ENCODE measurements at places on chromosomes 11 and 22. TPM values are rescaled to one million over a fixed set of nuclear protein-coding genes. Genes with fewer than 3 reads are reported as not detected.

GRCh38 chr22:44942979-44943700 is 66.7 kb downstream of the PHF21B start:
- no peaks in the 10 kb centered on the region for H3K27me3 ChIP-seq
- H3K36me3 ChIP-seq, result no peaks in the 10 kb centered on the region
- no peak overlapping the region for H3K4me3 ChIP-seq
- H3K27ac ChIP-seq, result no peak overlapping the region

FXYD2 gene
- total RNA-seq, result 2,527 TPM

DNA sequence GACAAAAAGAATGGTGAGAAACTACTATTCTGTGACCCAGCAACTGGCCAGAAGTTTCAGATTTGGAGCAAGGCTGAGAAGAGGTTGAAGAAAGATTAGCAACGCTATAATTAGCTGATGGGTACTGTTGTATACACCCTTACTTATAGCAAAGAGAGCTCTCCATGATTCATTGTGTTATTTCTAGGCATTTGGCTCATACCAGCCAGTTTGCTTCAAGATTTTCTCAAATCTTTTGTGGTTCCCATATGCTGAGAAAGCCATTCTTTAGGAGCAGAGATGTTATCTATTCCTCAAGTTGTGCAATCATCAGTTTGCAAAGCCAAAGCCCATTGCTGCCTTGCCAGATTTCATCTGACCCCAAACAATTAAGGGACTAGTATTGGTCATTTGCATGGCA is 179.4 kb downstream of the ETS1 start:
- H3K4me1 ChIP-seq, result peaks cover 10% of the 10 kb centered on the region
- no peak overlapping the region for H3K27ac ChIP-seq
- H3K4me3 ChIP-seq, result no peak overlapping the region
- DNase-seq, result no peak

BRSK2 gene
- 1.2 TPM for total RNA-seq

- no peak for DNase-seq
- no peaks in the 10 kb centered on the region for H3K36me3 ChIP-seq
- H3K4me3 ChIP-seq, result no peak overlapping the region
- H3K27me3 ChIP-seq, result no peaks in the 10 kb centered on the region
Measured at GRCh38 chr11:57574061-57574460, 6.6 kb upstream of the UBE2L6 start.

DNA sequence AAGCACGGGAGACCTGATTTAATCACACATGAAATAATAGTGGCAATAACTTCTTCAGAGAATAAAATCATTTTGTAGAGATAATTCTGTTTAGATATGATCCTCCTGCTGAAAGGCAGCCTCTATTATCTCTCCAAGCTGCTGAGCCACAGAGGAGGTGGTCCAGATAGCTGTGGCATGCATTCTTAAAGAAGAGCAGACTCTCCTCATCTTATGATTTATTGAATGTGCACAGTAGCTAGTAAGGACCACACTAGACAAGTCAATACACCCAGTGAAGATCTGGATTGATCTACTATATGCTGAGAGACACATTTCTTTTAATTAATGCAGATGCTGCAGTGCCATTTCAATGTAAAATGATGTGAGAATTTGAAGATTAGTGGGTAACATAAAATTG is 552.9 kb upstream of the ANO3 start:
- no peak for DNase-seq
- H3K36me3 ChIP-seq, result no peaks in the 10 kb centered on the region
- H3K27ac ChIP-seq, result no peak overlapping the region
- H3K4me3 ChIP-seq, result no peak overlapping the region
- H3K27me3 ChIP-seq, result no peaks in the 10 kb centered on the region

LMNTD2 gene
- total RNA-seq, result 8.0 TPM

DNA sequence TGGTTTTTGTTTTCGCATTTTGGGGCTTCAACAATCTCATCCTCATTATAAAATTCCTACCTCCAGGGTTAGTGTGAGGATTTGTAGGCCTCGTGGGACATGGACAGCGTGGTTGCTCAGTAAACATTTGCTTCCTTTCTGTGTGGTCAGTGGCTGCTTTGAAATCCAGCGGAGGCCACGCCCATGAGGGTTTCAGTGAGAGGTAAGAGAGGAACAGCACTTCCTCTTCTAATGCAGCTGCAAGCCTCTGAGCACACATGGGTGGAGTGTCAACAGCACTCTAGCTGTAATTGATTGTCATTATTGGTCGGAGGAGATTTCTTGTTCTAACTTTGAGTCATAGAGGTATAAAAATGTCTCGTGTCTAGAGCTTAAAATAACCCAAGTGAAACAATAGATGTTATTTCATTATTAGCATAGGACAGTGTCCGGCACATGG is 6.0 kb upstream of the ARHGAP42 start:
- peak; percentile 20 for DNase-seq
- no peaks in the 10 kb centered on the region for H3K4me1 ChIP-seq
- no peak overlapping the region for H3K4me3 ChIP-seq
- no peak overlapping the region for H3K27ac ChIP-seq
- H3K27me3 ChIP-seq, result no peaks in the 10 kb centered on the region
- H3K36me3 ChIP-seq, result no peaks in the 10 kb centered on the region

- no peaks in the 10 kb centered on the region for H3K4me1 ChIP-seq
- no peak overlapping the region for H3K27ac ChIP-seq
- no peaks in the 10 kb centered on the region for H3K27me3 ChIP-seq
- H3K4me3 ChIP-seq, result no peak overlapping the region
Measured at GRCh38 chr11:125091247-125091876, 20.1 kb downstream of the TMEM218 start.

DNA sequence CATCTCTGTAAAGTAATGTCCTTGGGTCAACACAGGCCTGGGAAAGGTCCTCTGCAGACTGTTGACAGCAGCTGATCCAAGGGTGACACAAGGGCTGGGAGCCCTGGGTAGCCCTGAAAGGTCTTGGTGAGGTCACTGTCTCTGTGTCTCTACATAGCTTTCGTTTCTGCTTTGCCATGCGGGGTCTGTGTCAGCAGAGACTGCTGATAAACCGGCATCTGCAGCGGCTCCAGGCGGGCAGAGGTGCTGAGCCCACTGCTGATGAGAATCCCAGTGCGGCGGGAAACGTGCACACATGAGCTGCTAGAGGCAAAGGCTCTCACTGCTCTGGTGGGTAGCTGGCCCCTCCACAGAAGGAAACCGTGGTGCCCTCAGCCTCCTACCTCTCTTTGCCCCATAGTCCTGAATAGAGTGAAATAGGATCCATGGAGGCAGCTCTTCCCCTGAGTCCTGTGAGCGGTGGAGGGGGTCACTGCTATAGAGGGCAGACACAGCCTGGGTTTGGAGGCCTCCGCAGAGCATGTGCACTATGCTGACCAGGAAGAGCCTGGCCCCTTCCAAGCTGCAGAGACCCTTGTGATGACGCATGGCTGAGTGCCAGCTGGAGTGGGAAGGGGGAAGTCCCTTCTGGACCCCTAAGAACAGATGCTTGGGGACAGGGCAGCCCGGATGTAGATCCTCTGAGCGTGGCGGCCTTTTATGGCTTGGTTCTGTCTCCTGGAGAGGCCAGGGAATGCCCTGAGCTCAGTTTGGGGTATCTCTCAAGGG is 17.8 kb upstream of the ST3GAL4 start:
- no peaks in the 10 kb centered on the region for H3K27me3 ChIP-seq
- H3K27ac ChIP-seq, result peak overlapping the region; percentile 2
- no peaks in the 10 kb centered on the region for H3K36me3 ChIP-seq
- DNase-seq, result peak; percentile 19
- no peak overlapping the region for H3K4me3 ChIP-seq

DNA sequence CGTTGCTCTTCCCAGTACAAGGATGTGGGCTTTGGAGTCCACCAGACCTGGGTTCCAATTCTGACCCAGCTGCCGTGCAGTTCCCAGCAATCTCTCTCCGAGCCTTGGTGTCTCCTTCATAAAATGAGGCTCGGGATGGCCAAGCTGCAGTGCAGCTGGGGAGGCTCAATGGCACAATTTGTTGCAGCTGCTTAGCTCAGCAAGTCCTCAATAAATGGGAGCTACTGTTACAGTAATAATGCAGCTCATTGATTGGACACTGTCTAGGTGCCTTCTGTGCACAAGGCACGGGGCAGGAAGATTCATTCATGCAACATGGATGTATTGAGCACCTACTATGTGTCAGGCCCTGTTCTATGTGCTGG is 37.1 kb downstream of the SHISAL1 start:
- no peak overlapping the region for H3K27ac ChIP-seq
- H3K27me3 ChIP-seq, result no peaks in the 10 kb centered on the region
- no peaks in the 10 kb centered on the region for H3K4me1 ChIP-seq
- H3K4me3 ChIP-seq, result no peak overlapping the region
- DNase-seq, result peak; percentile 10
- no peaks in the 10 kb centered on the region for H3K36me3 ChIP-seq

MRGPRF gene
- total RNA-seq, result 9.3 TPM

DNA sequence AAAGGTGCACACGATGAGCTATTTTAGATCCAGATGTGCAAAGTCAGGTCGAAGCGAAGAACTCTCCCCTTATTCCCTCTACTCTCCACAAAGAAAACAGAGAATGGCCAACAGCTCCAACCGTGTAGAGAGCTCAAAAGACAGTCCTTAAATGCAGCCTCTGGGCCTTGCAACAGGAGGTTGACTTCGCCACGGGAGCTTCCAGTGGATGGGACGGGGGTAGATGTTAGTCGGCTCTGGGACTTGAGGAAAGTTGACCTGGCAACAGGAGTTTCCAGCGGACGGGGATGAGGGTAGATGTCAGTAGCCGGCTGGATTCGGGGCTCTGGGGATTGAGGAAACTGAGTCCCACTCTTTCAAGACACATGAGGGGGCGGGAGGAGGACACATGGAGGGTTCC is 450.4 kb downstream of the BRD1 start:
- H3K4me1 ChIP-seq, result no peaks in the 10 kb centered on the region
- H3K4me3 ChIP-seq, result no peak overlapping the region
- H3K27ac ChIP-seq, result no peak overlapping the region
- DNase-seq, result no peak

DNA sequence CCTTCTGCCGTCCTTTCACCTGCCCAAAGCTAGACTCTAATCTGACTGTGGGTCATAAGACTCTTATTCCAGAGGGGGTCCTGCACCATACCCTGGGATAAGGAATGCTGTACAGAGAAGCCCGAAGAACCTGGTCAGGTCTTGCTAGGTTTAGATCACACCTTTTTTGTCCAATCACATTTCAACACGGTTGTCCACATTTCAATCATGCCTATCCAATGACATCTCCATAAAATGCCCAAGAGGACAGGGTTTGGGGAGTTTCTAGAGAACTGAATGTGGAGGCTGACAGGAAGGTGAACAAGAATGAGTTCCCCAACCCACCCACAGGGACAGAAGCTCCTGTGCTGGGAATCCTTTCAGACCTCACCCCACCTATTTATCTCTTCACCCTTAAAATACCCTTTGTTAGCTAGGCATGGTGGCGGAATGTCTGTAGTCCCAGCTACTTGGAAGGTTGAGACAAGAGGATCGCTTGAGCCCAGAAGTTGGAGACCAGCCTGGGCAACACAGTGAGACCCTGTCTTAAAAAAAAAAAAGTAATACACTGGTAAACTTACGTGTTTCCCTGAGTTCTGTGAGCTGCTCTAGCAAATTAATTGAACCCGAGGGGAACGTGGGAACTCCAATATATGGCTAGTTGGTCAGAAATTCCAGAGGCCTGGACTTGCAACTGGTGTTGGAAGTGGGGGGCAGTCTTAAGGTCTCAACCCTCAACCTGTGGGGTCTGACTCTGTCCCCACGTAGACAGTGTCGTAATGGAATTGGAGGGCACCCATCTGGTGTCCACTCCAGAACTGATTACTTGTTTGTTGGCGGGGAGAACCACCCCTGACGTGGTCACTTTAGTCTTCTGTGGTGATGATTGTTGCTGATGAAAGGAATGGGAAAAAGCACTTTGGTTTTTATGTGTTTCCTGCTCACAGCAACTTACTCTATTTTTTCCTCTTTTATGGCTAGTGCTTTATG is 17.8 kb downstream of the TCIRG1 start:
- no peaks in the 10 kb centered on the region for H3K4me1 ChIP-seq
- no peak overlapping the region for H3K27ac ChIP-seq
- H3K36me3 ChIP-seq, result peaks cover 6% of the 10 kb centered on the region
- H3K27me3 ChIP-seq, result no peaks in the 10 kb centered on the region

DNA sequence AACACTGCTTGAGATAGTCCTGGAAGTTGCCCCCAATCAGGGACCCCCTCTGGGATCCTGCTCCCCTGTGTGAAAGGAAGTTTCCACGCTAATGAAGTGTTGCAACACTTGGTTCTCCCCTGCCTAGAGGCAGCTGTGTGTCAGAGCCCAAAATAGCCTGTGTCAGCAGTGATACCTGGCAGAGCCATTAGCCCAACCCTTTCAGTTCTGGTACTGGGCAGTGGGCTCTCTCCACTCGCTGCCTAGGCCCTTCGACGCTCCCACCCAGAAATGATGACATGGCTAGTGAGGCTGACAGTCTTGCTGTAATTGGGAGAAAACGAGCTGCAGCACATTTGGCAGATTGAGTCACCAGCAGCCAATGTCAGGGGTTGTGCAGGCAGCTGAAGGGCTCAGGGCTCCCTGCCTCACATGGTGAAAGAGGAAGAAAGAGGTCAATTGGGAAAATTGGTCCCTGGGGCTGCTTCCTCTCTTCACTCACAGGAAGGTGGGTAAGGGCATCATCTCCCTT is 1.4 kb upstream of the NXF1 start:
- no peaks in the 10 kb centered on the region for H3K4me1 ChIP-seq
- H3K27ac ChIP-seq, result no peak overlapping the region
- H3K36me3 ChIP-seq, result peaks cover 4% of the 10 kb centered on the region
- no peaks in the 10 kb centered on the region for H3K27me3 ChIP-seq
- DNase-seq, result peak; percentile 59
- no peak overlapping the region for H3K4me3 ChIP-seq

- no peak overlapping the region for H3K27ac ChIP-seq
- H3K27me3 ChIP-seq, result no peaks in the 10 kb centered on the region
- no peak overlapping the region for H3K4me3 ChIP-seq
- H3K36me3 ChIP-seq, result no peaks in the 10 kb centered on the region
- no peak for DNase-seq
Measured at GRCh38 chr11:131423688-131424087, 53.3 kb downstream of the NTM start.

- DNase-seq, result no peak
- no peaks in the 10 kb centered on the region for H3K27me3 ChIP-seq
- H3K4me3 ChIP-seq, result no peak overlapping the region
- no peaks in the 10 kb centered on the region for H3K36me3 ChIP-seq
Measured at GRCh38 chr22:26565889-26566288, 24.0 kb downstream of the TPST2 start.

- H3K27ac ChIP-seq, result no peak overlapping the region
- H3K4me3 ChIP-seq, result no peak overlapping the region
- H3K27me3 ChIP-seq, result no peaks in the 10 kb centered on the region
- no peak for DNase-seq
- H3K4me1 ChIP-seq, result no peaks in the 10 kb centered on the region
Measured at GRCh38 chr11:88297863-88298262, 39.7 kb downstream of the CTSC start.

DNA sequence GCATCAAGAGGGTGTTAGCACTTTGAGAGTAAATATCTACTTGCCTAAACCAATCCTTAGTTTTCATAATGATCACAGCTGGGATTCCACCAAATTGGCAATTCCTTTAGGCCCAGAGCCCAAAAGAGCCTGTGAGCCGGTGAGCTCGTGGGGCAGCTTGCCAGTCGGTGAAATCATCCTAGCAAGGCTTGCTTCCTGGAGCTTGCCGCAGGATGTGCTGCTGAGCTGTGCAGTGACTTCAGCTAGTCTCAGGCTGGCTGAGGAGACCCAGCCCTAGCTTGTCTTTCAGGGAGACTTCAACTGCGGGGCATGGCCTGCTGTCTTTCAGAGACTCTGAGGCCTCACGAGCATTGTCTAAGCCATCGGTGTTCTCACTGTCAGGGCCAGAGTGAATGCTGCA is 73.6 kb upstream of the SUSD2 start:
- no peaks in the 10 kb centered on the region for H3K27me3 ChIP-seq
- no peak for DNase-seq
- H3K4me3 ChIP-seq, result no peak overlapping the region
- peaks cover 11% of the 10 kb centered on the region for H3K36me3 ChIP-seq
- no peak overlapping the region for H3K27ac ChIP-seq
